Stimulated activated naive CD8-positive, alpha-beta T cell treated with anti-CD3 and anti-CD28 coated beads, Interleukin-15, Interleukin-2, amounts not matched to agents 100 U/mL and 50 U/mL, for 24 hours (primary cell): ENCODE measurements at places on chromosomes 1 and 21.
A peak's percentile ranks its signal among the peaks of the same experiment; 100 is the strongest.

DNA sequence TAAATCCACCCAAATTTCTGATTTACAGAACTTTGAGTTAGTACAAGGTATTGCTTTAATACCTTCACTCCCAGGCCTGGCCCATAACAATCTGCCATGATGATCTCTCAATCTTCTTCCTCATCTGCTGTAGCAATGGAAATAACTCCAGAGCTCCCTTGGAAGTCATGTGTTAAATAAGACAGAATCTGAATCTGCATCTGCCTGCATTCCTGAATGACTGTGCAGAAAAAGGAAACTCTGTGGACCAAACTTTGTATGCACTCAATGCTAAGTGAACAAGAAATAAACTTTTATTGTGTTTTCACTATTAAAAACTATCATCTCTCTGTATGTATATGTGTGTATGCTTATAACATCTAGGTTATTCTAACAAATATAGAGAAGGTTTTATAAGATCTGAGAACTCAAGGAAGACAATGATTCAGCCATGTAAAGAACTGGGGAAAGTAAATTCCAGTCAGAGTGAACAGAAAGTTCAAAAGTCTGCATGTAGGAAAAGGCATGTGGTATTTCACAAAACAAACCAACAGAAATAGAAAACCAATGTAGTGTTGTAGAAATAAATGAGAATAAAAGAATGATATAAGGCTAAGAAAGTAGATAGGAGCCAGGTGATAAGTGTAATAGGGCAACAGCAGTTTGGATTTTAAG, 390.2 kb downstream of the USH2A start:
- DNase-seq, result no peak

GRCh38 chr1:27455139-27455811, 34.7 kb downstream of the WASF2 start:
- peak; percentile 24 for DNase-seq

- peak; percentile 42 for DNase-seq
These were observed 1.6 kb upstream of the CLSTN1 start for GRCh38 chr1:9825093-9826074.

DNA sequence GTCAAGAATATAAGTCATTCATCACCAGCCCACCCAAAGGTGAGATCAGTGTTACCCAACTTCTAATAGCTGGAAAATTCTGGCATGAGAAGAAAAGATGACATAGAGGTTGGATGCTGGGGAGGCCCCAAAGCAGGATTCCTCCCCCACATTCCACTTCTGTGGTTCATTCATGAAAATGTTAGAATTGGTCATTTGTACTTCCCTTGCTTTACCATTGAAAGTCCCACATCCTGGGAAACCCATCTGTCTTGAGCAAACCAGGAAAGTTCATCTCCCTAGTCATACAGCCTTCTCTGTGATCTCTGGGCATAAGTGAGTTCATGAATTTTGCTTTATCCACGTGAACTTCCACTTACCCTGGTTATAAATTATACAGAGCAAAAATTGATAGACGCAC, 66.8 kb downstream of the SERINC2 start:
- DNase-seq, result no peak

DNA sequence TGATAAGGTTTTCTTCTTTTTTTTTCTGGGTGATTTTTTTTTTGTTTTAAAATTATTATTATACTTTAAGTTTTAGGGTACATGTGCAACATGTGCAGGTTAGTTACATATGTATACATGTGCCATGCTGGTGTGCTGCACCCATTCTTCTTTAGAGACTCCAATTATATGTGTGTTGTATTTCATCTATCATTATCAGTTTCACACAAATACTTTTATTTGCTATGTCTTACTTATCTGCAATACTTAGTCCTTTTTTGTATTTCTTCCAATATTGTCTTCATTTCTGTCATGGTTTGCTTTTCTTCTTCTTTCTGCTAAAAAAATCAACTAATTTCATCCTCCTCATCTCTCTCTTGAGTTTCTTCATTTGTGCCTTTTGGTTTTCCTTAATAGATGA, 3.9 kb upstream of the PDE4B start:
- no peak for DNase-seq
